ENCODE measurements at places on chromosomes 16 and 17.

DNA sequence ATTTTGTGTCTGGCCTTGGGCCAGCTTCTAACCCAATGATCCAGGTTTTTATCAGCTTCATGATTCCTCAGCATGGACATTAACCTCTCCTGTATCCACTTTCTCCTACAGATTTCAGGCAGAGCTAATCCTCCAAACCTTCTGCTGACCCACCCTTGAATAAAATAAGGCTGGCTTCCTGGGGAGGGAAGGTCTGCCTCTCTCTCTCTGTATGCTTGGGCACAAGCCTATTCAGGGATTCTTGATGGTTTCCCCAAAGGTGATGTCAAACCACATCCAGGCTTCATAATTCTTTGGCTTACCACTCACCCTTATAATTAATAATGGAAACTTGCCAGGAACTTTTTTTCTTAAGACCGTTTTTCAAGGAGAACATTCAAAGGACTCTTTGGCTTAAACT, 240.1 kb downstream of the UTP18 start:
- no peak for DNase-seq

DNA sequence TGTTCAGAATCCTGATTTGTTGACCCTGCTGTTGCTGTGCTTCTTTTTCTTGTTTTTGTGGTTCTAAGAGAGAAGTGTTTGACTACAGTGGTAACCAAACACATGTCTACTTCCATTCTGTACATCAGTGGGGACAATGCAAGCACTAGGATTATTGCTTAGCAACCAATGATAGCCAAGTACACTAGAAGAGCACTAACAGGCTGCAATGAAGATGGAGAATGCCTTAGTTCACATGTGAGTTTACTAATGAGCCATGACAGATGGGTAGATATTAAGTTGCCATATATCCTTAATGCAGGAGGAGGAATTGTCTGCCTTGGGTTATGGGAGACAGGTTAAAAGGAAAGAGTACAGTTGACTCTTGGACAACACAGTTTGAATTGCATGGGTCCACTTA, 8.3 kb downstream of the EFCAB5 start:
- no peak for DNase-seq

DNA sequence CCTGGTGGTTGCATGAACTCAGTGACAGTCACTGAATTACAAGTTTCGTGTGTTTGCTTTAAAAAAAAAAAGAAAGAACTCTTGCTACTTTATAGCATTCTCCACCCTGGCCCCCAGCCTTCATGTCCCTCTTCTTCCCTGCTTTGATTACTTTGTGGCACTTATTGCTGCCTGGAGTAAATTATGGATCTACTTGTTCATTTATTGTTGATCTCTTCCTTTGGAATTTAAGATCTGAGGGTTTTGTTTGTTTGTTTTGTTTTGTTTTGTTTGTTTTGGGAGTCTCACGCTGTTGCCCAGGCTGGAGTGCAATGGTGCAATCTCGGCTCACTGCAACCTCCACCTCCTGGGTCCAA, 126.5 kb downstream of the ABCC6 start:
- no peak for DNase-seq

DNA sequence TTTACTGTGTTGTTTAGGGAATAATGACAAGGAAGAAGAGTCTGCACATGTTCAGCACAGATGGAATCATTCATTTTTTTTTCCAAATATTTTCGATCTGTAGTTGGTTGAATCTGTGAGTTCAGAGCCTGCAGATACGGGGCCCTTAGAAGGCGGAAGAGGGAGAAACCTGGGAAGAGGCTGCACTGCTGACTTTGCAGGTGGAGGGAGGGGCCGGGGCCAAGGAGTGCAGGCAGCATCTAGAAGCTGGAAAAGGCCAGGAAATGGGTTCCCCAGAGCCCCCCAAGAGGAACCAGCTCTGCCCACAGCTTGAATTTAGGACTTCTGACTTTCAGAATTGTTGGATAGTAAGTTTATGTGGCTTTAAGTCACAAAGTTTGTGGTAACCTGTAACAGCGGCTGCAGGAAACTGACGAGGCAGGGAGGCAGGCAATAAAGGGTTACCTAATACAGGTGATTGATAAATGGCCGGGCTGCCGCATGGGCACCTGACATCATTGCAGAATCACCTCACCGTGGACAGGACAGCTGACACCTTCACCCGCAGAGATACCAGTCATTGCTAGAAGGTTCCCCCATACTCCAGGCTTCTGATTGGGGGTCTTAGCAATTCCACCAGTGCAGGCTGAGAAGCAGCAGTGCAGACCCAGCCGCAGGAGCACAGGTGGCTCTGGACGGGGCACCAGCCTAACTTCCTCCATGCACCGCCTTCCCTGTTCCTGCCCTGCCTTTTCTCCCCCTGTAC, 181.3 kb downstream of the IRF8 start:
- no peak for DNase-seq

- no peak for DNase-seq
Observed at GRCh38 chr17:39716879-39717536, 13.3 kb downstream of the MIEN1 start.
